ENCODE measurements at places on chromosomes 7 and 10. TPM values are rescaled to one million over a fixed set of nuclear protein-coding genes. Genes with fewer than 3 reads are reported as not detected.
A peak's percentile ranks its signal among the peaks of the same experiment; 100 is the strongest.

- peak; percentile 61 for DNase-seq
- no peak overlapping the region for H3K27ac ChIP-seq
- peaks cover 13% of the 10 kb centered on the region for H3K27me3 ChIP-seq
- H3K4me3 ChIP-seq: no peak overlapping the region
These were observed 35.5 kb upstream of the KCNMA1 start for GRCh38 chr10:77673101-77673500.

DNA sequence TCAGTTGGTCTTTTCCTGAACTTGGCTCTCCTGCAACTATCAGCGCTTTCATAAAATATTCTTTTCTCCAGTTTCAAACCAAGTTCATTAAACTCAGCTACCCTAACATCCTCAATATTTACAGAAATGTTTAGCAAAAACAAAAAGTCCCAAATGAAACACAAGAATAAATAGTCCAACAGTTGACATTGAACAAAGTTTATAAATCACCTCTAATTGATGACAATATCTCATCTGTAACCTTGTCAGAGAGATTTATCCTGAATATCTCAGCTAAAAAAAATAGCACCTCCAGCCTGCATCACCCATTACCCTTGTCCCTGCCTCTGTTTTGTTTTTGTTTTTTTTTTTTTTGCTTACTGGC, 76.1 kb downstream of the ANK3 start:
- H3K4me3 ChIP-seq: peak overlapping the region; percentile 6
- no peak for DNase-seq
- peak overlapping the region; percentile 24 for H3K27ac ChIP-seq
- no peaks in the 10 kb centered on the region for H3K27me3 ChIP-seq
- peaks cover 57% of the 10 kb centered on the region for H3K4me1 ChIP-seq

- H3K27ac ChIP-seq: no peak overlapping the region
- DNase-seq: no peak
- peaks cover 8% of the 10 kb centered on the region for H3K27me3 ChIP-seq
- H3K36me3 ChIP-seq: no peaks in the 10 kb centered on the region
- H3K4me3 ChIP-seq: no peak overlapping the region
These were observed 99.2 kb upstream of the PDCD4 start for GRCh38 chr10:110772454-110773025.

- peaks cover 16% of the 10 kb centered on the region for H3K27me3 ChIP-seq
- no peak overlapping the region for H3K27ac ChIP-seq
- no peaks in the 10 kb centered on the region for H3K36me3 ChIP-seq
- no peak overlapping the region for H3K4me3 ChIP-seq
- H3K4me1 ChIP-seq: peaks cover 6% of the 10 kb centered on the region
These were observed 17.6 kb downstream of the PRXL2A start for GRCh38 chr10:80425901-80426300.

Gene HYAL4
- not detected for total RNA-seq

Gene DIP2C
- 25.6 TPM for total RNA-seq

Gene CEP41
- 15.5 TPM for total RNA-seq

GRCh38 chr10:6222755-6223154, 20.0 kb downstream of the PFKFB3 start:
- H3K4me1 ChIP-seq: peaks cover 40% of the 10 kb centered on the region
- peak overlapping the region; percentile 87 for H3K27ac ChIP-seq
- DNase-seq: no peak
- peak overlapping the region; percentile 64 for H3K4me3 ChIP-seq
